NCI-H1436 treated with DMSO at 0.1 percent for 48 hours (cell line): ENCODE measurements at places on chromosomes 5 and 9.

- no peak for DNase-seq
These were observed 2.0 kb downstream of the NMUR2 start for GRCh38 chr5:152403046-152403445.

- peak; percentile 40 for DNase-seq
These were observed 150.2 kb downstream of the KIAA0825 start for GRCh38 chr5:94467954-94468930.

DNA sequence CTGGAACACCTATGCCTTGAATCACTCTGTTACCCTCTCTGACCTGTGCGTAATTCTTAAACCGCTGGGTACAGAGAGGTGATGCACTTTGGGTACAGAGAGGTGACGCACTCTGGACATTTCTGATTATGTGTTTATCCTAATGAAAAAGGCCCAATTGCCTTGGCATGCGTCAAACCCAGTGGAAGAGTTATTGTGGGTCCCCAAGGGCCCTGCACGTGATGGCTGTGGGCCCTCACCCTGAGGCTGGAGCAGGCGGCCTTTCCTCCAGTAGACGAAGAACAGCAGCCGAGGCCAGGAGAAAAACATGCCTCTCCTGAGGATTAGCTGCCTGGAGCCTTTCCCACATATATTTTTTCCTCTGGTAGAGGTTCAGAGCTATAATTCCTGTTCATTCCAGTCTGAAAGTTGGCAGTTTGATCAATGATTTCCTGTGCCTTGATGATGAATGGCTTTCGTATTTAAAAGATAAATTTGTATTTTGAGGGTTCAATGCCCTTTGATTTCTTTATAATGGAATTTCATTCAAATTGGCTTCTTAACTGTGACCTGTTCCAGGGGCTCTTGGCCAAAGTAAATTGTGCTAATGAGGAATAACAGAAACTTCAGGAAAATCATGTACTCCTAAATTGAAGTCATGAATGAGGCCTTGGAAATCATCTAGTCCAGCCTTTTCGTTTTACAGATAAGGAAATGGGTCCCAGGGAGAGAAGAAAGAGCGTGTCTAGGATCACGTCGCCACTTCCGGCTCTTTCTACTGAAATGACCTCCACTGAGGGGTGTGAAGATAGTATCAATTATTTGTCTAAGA lies 22.8 kb downstream of the ACER2 start:
- DNase-seq, result no peak

DNA sequence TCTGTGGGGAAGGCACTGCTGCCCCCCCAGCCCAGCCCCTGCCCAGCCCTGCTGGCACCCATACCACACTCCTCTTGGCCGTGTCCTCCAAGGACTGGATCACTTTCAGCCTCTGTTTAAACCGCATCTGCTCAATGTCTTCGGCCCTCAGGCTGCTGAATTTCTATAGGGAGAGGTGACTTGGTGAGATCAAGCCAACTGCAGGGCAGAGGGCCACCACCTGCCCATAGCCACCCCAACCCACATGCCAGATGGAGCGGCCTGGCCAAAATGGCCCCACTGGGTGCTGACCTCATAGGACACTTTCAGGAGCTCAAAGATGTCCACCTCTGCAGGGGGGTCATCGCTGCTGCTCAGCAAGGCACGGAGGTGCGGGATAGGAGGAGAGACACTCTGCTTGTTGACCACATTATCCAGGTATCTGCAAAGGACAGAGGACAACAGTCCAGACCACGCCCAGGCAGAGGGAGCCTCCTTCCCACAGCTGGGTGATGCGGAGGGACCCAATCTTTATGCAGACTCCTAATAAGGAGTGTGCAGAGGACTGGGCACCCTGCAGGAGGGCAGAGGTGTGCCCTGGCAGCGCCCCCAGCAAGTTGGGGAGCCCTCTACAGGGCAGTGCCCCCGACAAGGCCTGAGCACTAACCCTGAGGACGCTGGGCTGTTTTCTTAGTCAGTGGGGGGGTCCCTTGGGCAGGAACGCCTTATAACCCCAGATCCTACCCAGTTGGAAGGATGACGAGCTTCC lies 14.4 kb upstream of the MRNIP start:
- no peak for DNase-seq
